Activated gamma-delta T cell treated with Interleukin-2 at 50 U/mL for 16 hours (primary cell): ENCODE measurements at places on chromosomes 7 and 10.

DNA sequence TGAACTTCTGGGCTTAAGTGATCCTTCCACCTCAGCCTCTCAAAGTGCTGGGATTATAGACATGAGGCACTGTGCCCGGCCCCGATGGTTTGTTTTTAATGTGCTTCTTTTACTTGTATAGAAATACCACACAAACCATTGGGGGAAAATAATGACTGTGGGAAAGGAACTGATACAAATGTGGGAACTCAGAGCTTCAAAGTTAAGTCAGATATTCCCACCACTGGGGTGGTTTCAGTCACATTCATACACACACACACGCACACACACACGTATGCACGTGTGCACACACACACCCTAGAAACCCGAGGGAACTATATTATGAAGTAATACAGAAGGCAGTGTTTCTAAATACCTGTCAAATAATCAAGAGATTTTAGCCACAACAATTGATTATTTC lies 17.0 kb downstream of the CPA4 start:
- no peak for DNase-seq

DNA sequence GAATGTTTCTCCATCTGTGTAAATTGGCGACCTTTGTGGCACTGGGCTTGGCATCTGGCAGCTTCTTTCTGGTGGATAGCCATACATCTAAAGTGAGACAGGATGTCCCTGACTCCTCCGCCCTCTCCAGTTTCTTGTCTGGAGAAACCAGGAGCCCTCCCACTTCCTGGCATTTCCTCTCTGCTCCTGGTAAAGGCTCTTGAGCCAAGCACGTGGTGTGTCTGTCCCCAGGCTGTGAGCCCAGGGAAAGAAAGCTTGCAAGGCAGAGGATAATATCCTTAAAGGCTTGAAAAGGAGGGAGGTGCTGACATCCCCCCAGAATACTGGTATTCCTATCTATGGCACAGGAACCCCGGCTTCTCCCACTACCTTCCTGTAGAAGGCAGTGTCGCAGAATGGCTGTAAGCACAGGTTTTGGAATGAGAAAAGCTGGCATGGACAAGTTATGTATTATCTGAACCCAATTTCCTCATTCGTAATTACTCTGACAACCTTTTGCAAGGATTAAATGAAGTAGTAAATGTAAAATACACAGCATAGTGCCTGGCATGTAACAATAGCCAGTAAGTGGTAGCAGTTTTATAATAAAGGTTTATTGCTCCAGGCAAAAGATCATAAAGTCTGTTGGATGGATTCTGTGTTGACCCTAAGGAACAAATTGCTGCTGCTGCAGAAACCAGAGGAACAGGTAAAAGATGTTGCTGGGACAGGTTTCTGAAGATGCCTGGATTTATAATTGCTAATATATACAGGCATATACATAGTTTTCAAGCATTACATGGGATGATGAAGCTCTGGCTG lies 11.8 kb upstream of the ACSL5 start:
- no peak for DNase-seq

DNA sequence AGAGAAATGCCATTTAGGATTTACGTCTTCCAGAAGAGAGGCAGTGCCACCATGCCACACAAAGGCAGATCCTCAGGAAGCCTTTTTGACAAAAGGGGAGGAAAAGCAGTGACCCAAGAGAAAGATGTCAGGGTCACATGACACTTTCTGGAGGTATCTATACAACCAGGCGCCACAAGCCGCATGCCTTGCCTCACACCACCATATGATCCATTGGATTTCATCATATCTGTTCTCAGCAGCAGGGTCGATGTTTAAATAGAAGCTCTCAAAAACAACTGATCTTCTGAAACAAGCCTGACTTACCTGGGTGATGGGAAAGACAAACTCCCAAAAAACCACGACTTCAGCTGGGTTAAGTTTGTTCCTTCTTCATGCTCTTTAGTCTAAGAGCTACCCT lies 52.5 kb upstream of the UNC5B start:
- no peak for DNase-seq

DNA sequence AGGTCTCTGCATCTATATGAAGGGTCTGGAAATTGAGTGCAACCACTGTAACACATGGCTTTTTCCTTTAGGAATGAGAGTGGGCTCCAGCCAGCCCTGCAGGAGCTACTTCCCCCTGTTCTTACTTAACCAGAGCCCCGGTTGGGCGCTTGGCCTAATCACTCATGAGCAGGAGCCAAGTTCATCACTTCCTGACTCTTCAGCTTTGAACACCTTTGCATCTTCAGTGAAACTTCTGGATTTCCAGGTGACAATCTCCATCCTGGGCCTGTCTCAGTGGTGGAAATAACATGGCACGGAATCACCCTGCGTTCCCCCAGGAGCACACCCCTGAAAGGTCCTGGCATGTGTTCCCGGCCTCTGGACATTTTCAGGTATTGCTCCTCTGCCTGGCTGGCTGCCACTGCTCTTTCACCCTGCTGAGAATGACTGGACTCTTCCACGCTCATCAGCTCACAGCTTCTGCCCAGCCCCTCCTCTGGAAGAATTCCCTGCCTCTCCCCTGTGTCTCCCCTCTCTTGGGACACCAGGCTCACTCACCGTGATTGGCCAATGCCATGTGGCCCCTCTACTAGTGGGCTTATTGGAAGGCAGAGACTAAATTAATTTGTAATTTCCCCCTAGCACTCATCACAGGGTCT lies 229.1 kb upstream of the GRB10 start:
- no peak for DNase-seq

- no peak for DNase-seq
Observed at GRCh38 chr10:61478621-61479312, 25.6 kb upstream of the TMEM26 start.

GRCh38 chr10:49761789-49762565 lies at the start of gene OGDHL:
OGDHL (minus strand) TSS chr10:49762323; CDS start chr10:49758592, 3,731 bp downstream.
- DNase-seq = peak; percentile 31

- no peak for DNase-seq
Observed at GRCh38 chr7:40324914-40325313, 190.1 kb downstream of the SUGCT start.

DNA sequence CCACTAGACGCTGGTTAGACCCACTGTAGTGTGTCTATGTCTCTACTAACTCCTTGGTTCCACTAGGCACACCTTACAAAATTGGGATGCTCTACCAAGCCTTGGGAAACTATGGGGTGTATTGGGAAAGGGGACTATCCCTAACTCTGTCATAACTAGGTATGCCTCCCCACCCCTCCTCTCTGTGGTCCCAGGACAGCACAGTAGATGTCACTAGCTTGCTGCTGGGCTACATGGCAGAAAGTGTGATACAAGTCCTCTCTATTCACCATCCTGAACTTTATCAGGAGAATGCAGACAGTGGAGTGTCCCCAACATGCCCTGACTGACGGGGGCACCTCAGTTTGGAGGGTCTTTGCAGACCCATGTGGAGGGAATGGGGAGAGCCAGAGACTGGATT lies 30.3 kb upstream of the TMEM273 start:
- no peak for DNase-seq

- DNase-seq = no peak
Observed at GRCh38 chr7:101094791-101095375, 9.6 kb downstream of the TRIM56 start.

DNA sequence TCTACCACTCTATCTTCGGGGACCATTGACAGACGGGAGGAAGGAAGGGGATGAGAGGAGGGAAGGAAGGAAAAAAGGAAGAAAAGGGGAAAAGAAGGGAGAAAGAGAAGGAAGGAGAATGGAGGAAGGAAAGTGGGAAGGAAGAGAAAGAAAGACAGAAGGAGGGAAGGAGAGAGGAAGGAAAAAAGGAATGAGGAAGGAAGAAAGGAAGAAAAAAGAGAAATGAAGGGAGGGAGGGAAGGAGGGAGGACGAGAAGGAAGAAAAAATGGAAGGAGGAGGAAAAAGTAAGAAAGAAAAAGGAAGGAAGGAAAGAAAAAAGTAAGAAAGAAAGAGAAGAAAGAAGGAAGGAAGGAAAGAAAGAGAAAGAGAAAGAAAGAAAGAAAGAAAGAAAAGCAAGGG lies 128.9 kb downstream of the ADARB2 start:
- no peak for DNase-seq

GRCh38 chr10:101000915-101001658 lies 1.5 kb downstream of the LZTS2 start:
- DNase-seq = no peak

DNA sequence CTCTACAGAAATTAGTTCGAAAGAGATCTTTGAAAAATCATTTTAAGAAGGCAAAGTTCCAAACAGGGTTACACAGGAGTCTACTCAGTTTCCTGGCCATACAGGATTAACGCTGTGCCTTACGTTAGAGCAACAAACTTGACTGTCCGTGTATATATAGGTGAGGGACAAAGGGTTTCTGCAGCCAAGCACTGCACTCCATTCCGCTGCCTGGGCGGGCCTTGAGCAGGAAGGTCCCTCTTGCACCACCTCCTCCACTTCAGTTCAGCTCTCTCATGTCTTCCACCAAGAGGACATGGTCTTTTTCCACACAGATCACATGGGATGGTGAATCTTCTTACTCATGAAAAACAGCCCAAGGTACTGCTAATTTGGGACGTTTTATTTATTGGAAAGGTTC lies 43.2 kb downstream of the MCMBP start:
- DNase-seq = no peak

DNA sequence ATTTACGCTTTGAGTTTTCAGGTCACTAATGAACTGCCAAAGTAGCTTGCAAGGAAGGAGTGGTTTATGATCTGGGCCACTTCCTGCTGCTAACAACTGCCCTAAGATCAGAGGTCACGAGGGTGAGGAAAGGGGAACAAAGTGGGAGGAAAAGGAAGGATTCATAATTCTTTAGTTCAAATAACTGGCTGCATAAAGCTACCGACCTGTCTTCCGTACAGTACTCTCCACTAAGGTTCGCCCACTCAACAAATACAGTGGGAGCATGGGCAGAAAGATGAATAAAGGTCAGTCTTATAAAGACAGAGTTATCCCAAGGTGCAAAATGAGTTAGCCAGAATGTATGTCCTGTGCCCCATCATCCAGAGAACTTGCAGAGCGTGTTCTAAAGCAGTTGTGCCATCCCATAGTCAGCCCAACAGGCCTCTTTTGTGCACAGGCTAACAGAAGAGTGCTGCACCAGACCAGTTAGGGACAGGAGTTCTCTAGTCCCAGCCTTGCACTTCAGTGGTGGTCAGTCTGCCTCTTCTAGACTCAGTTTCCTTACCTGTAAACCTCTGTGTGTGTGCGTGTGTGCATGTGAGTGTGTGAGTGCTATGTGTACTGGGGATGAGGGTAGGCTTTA lies 65.9 kb downstream of the CREB3L2 start:
- DNase-seq = peak; percentile 10

GRCh38 chr7:17040716-17041115 lies 158.9 kb upstream of the AGR3 start:
- DNase-seq = no peak

DNA sequence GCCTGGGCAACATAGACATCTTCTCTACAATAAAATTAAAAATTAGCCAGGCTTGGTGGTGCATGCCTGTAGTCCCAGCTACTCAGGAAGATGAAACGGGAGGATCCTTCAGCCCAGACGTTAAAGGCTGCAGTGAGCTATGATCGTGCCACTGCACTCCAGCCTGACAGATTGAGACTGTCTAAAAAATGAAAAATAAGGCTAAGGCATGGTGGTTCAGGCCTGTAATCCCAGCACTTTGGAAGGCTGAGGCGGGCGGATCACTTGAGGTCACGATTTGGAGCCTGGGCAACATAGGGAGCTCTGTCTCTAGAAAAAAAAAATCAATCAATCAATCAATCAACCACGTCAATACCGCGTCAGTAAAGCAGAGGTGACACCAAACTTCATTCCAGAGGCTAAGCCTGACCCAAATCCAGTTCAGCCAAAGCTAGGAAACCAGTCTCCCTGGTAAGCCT lies 31.1 kb downstream of the MRPS24 start:
- DNase-seq = no peak
